ENCODE measurements at places on chromosomes 4 and X. TPM values are rescaled to one million over a fixed set of nuclear protein-coding genes. Genes with fewer than 3 reads are reported as not detected.

The ITM2A gene
- 85.2 TPM for total RNA-seq

The SUPT20HL2 gene
- not detected for total RNA-seq

DNA sequence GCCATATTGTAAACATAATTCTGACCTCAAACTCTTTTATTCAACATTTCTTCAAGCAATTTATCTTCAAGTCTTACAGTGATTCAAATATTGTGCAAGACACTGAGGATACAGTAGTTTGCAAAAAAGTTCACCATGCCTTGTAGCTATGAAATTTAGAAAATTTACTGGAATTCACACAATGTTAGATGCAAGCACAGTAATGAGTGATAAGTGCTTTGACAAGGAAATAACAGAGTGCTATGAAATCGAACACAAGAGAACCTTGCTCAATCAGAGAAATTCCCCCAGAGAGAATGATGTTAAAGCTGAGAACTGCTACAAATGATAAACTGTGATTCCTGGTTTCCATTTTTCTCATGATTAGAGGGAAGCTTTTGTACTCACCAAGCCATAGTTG is 952.9 kb downstream of the FAT4 start:
- DNase-seq, result no peak

DNA sequence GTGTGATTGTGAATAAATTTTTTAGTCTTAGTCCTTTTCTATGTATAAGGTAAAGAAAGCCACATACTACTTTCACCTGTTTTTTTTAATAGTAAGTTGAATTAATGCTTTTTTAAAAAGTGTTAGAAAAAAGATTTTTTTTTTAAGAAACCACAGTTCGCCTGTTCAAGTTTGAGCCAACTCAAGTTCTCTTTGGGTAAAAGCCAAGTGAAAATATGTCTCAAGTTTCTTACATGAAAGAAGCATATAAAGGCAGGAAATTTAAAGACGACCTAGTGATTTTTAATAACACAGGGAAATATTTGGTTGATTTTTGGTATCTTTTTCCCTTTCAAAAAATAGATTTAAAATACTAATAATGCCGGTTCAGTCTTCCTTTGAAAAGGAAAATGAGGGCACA is 369.9 kb upstream of the NR3C2 start:
- DNase-seq, result no peak

The UGT2A3 gene
- not detected for total RNA-seq

Data from heart right ventricle (tissue), 16 donors.